ENCODE measurements at places on chromosomes 3 and 15.

DNA sequence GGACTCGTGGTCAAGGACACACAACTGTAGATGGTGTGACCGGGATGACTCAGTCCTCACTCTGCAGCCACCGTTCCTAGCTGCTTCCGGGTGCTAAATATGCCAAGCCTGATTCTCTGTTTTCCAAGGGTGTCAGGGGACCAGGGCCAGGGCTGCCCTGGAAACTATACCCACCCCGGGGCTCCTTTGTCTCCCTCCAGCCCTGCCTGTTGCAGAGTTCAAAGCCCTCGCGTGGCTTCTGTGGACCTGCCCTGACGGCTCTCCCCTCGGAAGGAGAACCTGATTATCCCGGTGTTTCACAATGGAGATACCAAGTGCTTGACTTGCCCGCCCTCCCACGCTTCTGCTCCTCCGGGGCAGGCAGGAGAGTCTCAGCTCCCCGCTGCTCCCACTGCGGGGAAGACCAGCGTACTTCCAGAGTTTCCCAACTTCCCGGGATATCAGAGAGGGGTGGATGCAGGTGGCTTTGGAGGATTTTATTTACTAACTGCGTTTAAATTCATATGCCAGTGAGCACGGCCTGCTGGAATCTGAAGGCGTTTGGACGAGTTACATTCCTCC lies 125.0 kb downstream of the ASB7 start:
- no peak for DNase-seq

- no peak for DNase-seq
Measured at GRCh38 chr3:24401811-24402185, 92.9 kb downstream of the THRB start.

- DNase-seq = no peak
Measured at GRCh38 chr3:50136714-50137405, 18.3 kb upstream of the SEMA3F start.

DNA sequence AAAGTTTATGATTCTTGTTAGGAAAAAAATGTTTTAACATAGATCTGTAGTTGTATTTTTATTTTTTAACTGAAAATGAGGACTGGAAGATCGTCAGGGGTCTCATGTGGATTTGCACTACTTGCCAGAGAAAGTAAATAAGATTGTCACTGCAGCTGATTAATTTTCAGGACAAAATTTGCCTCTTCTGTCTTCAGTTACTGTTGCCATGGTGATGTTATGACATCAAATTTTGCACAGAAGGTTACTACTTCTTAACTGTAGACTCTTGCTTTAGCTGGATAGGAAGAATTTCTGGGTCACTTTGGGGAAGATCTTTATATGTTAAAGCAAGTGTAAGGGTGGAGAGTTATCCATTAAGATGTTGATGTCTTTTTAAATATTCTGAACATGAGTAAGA lies 82.2 kb upstream of the WDR72 start:
- DNase-seq = no peak

Measured in KG1 (cell line).